Left renal pelvis (tissue), 4 donors: ENCODE measurements at places on chromosomes 12 and 14. TPM values are rescaled to one million over a fixed set of nuclear protein-coding genes. Genes with fewer than 3 reads are reported as not detected.
A peak's percentile ranks its signal among the peaks of the same experiment; 100 is the strongest.

- peak; percentile 53 for DNase-seq
These were observed 8.1 kb downstream of the LGALS3 start for GRCh38 chr14:55136885-55137786.

- no peak for DNase-seq
These were observed 25.4 kb downstream of the DNAH10 start for GRCh38 chr12:123787466-123787865.

- DNase-seq = no peak
These were observed 94.1 kb downstream of the LGMN start for GRCh38 chr14:92654239-92654901.

MMP14 gene
- 142 TPM for polyA plus RNA-seq

KERA gene
- not detected for polyA plus RNA-seq

MGST1 gene
- polyA plus RNA-seq = 38.4 TPM

GRCh38 chr12:3152892-3153291 is 75.7 kb downstream of the TSPAN9 start:
- no peak for DNase-seq

DNA sequence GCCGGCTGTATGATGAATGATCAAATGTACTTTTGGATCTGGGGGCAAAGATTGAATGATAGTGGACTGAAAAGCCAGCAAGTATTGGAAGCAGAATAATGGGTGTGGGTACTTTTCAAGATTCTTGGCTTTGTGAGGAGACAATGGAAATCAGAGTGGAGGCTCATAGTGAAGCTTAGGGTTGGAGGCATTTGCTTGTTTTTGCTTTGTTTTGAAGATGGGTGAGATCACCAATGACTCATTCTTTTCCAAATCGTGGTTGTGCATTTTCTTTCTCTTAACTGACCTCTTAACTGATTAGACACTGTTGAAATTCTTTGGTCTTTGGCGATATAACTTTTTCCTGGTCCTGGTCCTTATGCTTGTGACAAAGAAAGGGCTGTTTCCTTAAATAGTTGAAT is 54.4 kb downstream of the PELI2 start:
- DNase-seq = no peak

CACNA2D4 gene
- polyA plus RNA-seq = 2.6 TPM

DNA sequence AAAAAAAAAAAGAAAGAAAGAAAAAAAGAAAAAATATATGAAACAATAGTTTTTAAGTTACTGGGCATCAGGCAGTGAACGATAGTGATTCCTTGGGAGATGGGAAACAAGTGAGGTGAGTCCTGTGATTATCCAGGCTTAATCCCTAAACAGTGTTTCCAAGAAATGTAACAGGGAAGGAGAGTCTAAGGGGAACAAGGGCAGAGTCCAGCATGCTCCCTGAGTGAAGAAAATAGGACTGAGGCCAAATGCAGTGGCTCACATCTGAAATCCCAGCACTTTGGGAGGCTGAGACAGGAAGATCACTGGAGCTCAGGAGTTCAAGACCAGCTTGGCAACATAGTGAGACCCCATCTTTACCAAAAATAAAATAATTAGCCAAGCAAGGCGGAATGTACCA is 40.7 kb downstream of the R3HDM2 start:
- no peak for DNase-seq

PTCSC3 gene
- polyA plus RNA-seq = 0.27 TPM

DNA sequence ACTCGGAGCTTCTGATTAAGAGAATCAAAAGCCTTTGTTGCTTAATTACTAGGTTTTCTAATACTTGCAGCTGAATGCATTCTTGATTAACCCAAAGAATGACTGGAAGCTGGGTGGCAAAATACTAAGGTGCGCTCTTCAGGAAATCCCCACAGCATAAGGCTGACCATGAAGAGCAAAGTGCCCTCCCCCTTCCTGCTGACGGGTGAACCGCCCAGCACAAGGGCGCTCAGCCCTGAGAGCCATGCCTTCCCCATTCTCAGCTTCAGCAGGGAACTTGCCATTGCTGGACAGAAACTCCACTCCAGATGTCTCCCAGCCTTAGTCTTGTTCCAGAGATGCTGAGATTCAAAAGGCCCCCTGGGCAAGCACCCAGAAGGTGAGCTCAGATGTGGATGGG is 27.2 kb upstream of the FBRSL1 start:
- DNase-seq = no peak

GRCh38 chr14:21298358-21298757 is 18.5 kb downstream of the RPGRIP1 start:
- DNase-seq = no peak

- no peak for DNase-seq
These were observed 1.7 kb downstream of the TNFRSF1A start for GRCh38 chr12:6340032-6340638.

TM7SF3 gene
- polyA plus RNA-seq = 53.7 TPM

DNA sequence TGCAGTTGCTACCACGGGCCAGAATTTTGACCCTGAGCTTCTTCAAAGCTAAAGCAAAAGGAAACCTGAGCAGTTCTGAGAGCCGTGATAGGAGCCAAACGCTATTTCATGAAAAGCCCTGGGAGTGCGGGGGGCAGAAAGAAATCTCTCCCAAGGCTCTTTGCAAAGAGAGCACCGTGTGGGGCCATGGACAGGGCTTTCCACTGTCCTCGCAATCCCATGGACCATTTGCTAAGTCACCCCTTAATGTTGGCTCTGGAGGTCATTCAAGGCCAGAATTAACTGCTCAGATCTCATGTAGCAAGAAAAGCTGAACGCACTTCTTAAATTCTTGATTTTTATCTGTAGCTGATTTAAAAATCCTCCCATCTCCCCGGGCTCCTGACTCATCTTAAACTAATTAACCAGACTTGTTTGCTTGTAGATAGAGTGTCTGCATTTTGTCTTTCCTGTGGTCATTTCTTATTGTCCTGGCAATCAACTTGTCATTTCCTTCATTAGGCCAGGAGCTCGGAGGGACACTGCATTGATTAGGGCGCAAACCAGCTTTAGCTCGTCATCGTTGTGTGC is 24.8 kb downstream of the CLSTN3 start:
- DNase-seq = no peak

CD163L1 gene
- polyA plus RNA-seq = 1.5 TPM

DNA sequence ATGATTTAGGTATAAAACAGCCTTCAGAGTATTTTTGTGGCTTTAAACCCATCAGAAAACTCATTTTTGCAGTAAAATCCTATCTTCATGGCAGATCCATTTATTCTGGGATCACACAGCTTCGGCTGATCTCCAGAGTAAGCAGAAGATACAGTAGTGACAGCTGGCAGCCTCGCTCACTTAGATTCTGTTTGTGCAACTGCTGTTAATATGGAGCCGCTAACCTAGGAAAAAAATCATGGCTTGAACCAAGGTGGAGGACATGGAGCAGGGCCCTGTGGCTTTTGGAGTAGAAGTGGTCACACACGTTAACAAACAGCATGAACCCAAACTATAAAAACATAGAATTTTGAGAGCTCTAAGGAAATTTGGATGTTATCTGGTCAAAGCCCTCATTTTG is 137.2 kb upstream of the ARHGAP5 start:
- DNase-seq = no peak

- DNase-seq = no peak
These were observed 54.0 kb upstream of the CISTR start for GRCh38 chr12:53805791-53806190.

- DNase-seq = no peak
These were observed 87.0 kb upstream of the EEA1 start for GRCh38 chr12:93015871-93016751.

SMCO2 gene
- polyA plus RNA-seq = 0.45 TPM

GRCh38 chr14:105374389-105374788 is 23.9 kb upstream of the TEX22 start:
- no peak for DNase-seq

DNA sequence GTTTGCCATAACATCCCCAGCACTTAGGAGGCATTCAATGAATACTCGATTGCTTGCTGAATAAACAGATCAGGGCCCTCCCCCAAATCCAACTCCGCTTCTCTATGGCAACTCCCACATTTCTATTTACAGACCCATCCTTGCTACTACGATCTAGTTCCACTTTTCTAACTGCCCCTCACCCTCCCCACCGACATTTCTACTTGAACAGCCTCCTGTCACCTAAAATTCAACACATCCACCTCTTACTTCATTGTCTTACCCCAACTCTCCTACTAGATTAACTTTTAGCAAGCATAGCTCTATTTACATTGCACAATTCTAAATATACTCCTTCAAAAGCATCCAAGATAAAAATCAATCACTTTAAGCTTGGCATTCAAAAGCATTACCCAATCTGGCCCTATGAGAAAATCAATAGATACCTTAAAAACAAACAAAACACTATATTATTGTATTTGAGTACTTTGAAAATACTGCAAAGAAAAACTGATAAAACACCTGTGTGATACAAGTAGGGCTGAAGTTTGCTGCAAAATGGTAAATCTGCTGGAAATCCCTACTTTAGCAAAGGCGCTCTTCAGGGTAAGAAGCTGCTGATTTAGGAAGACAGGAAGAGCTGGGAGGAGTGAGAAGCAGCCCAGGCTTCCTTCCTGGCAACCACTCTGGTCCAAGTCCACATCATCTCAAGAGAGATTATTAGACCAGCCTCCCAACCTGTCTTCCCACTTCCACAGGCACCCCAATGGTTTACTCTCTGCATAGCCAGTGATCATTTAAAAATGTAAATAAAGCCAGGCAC is 96.4 kb downstream of the HECTD4 start:
- no peak for DNase-seq

- DNase-seq = no peak
These were observed 54.4 kb upstream of the BTG1 start for GRCh38 chr12:92199819-92200576.

GRCh38 chr12:57159311-57159710 is 11.9 kb upstream of the LRP1-AS start:
- DNase-seq = no peak

DEPDC4 gene
- polyA plus RNA-seq = 7.3 TPM

DNA sequence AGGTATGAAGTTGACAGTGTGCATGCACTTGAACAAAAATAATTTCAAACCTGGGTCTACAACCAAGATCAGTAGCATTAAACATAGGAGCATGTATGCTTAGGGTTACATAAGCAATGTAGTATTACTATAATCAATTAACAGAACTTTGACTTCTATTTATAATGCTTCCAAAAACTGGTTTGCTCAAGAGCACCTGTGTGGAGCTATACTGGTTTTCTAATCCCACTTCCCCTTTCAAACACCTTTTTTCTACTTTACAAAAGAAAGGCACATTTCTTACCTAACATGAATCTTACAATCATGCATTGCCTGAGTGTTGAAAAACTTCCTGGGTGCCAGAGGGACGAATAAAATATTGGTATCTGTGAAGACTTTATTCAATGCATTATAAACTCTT is 72.7 kb downstream of the EFCAB11 start:
- no peak for DNase-seq

- no peak for DNase-seq
These were observed 6.9 kb upstream of the SERPINA5 start for GRCh38 chr14:94574336-94574735.

- DNase-seq = no peak
These were observed 39.1 kb downstream of the SPATA7 start for GRCh38 chr14:88424573-88424972.

DNA sequence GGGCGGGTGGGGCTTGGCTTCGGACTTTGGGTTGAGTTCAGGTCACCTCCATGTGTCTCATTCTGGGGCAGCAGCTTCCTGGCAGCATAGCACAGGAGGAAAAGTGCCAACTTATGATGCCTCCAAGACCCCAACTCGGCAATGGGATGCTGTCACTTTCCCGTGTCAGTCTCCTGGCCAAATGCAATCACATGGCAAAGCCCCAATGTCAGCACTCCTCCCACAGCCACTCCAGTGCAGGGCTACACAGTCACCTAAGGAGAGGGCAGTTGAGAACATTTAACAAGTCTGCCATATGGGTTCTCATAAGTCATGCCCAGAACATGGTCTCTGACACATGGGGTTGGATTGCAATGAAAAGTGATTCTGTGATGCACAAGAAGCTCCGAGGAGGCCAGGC is 26.7 kb downstream of the ELK3 start:
- no peak for DNase-seq
